ENCODE measurements at places on chromosomes 4 and X. TPM values are rescaled to one million over a fixed set of nuclear protein-coding genes. Genes with fewer than 3 reads are reported as not detected.

The APEX2 gene
- total RNA-seq: 25.2 TPM

The ABCB7 gene
- total RNA-seq: 26.1 TPM

The DMRTC1 gene
- total RNA-seq: not detected

The GAGE12J gene
- total RNA-seq: not detected

The CSN1S1 gene
- not detected for total RNA-seq
